A673 (cell line): ENCODE measurements at places on chromosomes 7 and 10. TPM values are rescaled to one million over a fixed set of nuclear protein-coding genes. Genes with fewer than 3 reads are reported as not detected.

DNA sequence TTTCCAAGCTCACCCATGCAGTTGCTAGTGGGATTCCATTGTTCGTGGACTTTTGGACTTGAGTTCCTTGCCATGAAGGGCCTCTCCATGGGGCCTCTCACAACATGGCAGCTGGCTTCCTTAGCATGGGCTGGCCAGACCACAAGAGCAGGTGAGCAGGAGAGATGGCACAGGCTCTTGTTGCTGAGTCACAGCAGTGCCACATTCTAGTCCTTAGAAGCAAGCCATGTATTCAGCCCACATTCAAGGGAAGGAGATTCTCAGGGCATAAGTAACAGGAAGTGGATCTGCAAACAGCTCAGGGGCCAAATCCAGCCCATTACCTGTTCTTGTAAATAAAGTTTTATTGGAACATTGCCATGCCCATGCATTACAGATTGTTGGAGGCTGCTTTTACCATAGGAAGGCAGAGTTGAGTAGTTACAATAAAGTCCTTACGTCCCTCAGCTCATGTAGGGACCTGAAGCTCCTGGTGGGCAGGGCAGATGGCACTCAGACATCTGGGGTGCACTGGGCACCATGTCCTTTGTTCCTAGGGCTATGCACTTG is 481.5 kb upstream of the FOXK1 start:
- DNase-seq, result no peak

The SLC18A2 gene
- total RNA-seq, result 0.06 TPM in 1 of 2 replicates, not detected in the other

- peak; percentile 86 for DNase-seq
Measured at GRCh38 chr10:16742165-16742960, 74.9 kb downstream of the RSU1 start.

- no peak for DNase-seq
Measured at GRCh38 chr10:122019414-122019975, 30.5 kb downstream of the TACC2 start.

The NAT16 gene
- total RNA-seq, result not detected in 2 replicates

DNA sequence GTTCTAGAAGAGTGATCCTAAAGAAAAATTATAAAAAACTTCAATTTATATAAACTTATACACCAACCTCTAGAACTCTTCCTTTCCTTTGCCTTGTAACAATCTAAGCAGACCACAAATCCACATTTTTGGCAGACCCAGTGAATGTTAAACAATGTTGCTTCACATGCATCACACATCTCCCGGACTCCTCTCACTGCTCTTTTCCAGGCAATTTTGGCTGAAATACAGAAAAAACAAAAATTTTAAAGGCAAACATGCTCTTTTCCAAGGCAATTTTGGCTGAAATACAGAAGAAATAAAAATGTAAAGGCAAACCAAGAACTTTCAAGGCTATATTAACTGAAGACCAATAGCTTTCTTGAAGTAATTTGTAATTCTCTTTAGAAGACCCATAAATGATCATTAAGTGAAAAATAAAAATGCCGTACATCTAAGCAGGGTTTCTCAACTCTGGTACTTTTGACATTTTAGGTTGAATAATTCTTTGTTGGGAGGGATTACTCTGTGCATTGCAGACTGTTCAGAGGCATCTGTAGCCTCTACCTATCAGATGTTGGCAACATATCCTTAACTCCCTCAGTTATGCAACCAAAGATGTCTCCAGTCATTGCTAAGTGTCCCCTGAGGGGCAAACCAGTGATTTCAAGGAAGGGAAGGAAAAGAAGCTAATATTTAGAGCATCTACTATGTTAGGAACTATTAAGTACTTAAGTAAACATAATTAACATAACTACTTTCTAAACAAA is 64.4 kb downstream of the NRBF2 start:
- DNase-seq, result peak; percentile 58

The TMEM213 gene
- not detected in 2 replicates for total RNA-seq

DNA sequence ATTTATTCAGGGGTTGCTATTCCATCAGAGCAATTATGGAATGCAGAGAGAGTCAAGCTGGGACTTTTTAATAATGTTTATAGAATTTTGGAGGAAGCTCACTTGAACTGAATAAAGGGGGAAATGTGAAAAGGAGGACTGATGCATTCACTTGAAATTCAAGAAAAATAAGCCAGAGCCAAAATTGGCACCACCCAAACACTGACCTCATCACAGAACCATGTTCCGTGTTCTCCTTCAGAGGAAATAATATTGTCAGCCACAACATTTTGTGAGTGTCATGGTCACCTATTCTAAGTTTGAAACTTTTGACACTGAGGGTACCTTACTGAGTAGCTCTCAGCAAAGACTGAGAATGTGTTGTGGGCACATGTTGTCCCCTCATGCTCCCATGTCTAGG is 207.0 kb downstream of the ANK3 start:
- DNase-seq, result no peak

DNA sequence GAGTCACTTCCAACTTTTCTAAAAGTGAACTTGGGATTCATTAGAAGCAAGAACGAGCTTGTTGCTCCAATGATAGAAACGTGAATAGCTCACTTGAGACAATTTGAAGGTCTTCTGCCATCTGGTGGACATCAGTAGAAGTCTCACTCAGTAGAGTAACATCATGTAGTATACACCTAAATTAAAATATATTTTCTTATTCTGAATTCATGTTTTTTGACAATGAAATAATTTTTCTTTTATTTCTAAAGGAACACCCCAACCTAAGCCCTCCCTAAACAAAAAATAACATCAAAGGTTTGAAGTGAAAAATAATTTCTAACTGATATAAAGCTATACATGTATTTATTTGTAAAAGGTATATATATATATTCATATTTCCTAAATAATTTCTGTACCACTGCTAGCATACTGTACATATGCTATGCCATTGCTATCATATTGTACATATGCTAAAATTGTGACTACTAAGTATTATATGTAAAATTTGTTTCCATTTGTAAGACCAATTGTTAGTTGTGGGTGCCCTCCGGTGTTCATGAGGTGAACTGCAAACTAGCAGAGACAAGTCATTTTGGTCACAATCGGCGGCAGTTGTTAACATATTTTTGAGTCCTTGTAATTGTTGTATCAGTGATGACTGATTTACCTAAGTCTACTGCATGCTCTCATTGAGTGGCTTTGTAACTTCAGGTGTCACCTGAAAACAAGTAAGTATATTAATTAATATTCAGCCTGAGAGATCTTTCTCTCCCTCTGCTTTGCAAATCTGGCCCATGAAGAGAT is 121.9 kb downstream of the PTPRZ1 start:
- DNase-seq, result peak; percentile 85

DNA sequence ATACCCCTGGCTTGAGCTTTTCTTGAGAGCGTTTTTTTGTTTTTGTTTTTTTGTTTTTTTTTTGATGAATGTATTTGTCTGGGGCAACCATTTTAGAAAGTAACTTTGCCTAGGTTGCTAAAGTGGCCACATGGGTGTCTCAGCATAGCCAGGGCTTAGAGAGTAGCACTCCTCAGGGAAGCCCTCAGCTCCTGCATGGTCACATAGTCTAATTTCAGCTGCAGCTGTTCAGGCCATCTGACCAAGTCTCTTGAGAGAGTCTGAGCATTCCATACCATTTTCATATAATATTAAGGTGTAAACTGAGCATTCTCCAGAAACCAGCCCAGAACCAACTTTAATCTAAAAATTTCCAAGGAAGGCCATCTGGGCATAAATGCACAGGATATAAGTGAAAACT is 186.4 kb downstream of the NPSR1 start:
- DNase-seq, result no peak

The IPMK gene
- total RNA-seq, result 8.2 and 8.3 TPM in 2 replicates

- DNase-seq, result peak; percentile 12
Measured at GRCh38 chr7:120920591-120921274, 29.8 kb upstream of the ING3 start.

The NEUROD6 gene
- total RNA-seq, result not detected in 2 replicates

GRCh38 chr10:79938728-79939406 is 10.0 kb downstream of the SFTPD start:
- DNase-seq, result no peak

The FKBP9 gene
- total RNA-seq, result 28.6 and 39.1 TPM in 2 replicates

The ANKRD1 gene
- not detected in 2 replicates for total RNA-seq

GRCh38 chr10:75497997-75498883 is 66.8 kb downstream of the LRMDA start:
- no peak for DNase-seq

The ERVW-1 gene
- total RNA-seq, result not detected in 2 replicates

DNA sequence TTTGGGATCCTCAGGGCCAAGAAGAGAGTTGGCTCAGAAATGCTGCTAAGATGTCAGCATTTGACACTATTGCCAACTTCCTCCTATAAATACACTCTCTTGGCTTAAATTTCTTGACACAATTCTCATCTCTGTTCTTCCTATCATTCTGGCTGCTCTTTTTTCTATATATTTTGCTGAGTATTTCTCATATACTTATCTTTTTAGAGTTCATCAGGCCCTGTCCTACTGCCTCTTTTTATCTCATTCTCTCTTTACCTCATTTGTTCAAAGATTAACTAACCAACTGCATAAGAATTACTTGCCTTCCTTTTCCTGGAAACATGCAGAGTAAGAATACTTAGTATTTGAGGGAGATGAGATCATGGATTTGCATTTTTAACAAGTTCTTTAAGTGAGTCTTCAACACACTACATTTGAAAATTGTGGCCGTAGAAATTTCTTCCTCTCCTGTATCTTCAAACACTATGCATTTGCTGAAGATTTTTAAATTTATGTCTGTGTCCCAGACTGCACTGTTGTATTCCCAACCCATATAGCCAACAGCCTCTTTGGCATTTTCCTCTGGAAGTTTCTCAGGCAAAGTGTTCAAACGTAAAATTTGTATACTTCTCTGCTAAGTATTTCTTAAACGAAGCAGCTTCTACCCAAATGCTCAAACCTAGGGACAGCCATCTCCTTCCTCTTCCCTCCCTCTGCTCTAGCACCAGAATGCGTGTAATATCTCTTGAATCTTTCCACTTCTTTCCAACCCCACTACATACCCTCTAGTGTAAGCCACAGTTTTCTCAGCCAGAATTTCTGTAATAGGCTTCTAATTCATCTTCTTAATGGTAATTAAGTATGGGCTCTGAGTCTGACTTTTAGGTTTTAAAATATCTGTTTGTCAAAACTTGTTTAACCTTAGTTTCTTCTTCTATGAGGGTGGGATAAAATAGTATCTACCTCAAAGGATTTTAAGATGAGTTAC is 35.5 kb downstream of the ARL4A start:
- no peak for DNase-seq

The TRIM50 gene
- total RNA-seq, result not detected in 2 replicates

The FGFBP3 gene
- 4.8 and 5.7 TPM in 2 replicates for total RNA-seq

The AUTS2 gene
- 42.1 and 44.3 TPM in 2 replicates for total RNA-seq

DNA sequence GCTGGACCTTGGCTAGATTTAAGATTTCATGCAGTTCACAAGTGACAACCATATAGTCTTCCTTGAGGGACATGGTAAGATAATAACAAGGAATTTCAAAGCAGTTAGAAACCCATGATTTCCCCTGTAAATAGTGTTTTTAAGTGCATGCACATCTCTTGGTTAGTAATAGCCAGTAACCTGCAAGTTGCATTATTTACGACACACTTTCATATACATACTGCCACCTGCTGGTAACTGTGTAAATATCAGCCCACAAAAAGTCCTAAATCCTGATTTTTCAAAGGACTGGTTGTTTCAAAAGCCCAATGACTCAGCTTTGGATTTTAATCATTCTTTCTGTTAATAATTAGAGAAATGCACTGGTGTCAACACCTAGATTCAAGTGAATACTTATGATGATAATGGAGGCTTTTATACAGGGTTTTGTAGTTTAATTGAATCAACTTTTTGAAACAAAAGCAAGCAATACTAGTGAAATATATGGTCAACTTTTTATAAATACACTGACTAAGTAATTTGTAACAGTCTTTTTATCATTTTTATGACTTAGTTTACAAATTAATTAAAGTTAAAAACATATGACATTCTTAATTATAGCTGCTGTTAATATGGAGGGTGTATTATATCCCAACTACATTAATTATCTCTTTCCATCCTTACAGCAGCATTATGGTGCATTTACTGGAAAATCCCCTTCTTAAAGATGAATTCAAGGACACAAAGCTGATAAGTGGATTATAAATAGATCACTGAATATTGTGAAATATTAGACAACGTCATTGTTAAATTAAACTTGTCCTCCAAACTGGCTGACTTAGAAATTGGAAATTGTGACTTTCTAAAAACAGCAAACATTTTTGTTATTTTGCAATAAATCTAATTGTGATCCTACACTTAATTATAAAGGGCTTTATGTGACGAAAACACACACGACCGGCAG is 367.7 kb upstream of the SEMA3D start:
- DNase-seq, result peak; percentile 74

- peak; percentile 89 for DNase-seq
Measured at GRCh38 chr10:35635576-35635975, 6.5 kb downstream of the FZD8 start.

DNA sequence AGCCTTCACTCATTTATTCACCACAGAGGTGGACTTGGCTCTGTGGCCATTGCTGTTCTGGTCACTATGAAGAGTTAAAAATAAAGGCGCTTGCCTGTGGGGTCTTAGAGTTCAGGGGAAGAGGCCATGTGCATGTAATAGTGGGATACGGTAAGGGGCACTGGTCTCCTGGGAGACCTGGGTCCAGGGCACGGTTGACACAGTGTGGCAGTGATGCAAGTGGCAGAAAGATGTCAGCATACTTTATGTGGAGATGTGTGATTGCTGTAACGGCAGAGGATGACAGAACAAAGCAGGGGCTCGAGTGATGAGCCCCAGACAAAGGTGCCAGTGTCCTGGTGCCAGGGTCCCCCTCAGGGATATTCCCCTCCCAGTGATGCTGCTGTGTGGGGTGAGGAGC is 8.6 kb downstream of the ZSCAN25 start:
- no peak for DNase-seq
